ENCODE measurements at places on chromosomes 5 and 9.

DNA sequence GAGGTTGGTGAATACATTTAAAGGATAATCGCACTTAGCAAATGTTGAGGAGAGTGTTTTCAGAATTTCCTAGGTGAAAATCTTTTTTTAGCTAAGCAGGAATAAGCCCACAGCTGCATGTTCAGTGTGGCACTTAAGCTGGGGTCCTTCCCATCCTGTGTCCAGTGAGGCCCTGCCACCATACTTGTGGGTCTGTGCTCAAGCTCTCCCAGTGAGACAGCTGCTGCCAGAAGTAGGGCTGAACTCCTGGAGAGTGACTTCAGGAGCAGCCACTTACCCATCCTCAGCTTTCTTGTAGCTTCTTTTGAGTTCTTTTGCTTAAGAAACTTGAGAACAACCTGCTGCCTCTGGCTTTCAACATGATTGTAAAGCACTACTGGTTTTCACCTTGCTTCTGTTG lies 110.0 kb upstream of the DHFR start:
- DNase-seq = no peak

- DNase-seq = no peak
These were observed 171.7 kb downstream of the TTLL11 start for GRCh38 chr9:121921444-121921843.

GRCh38 chr5:107466233-107466769 lies 204.4 kb downstream of the EFNA5 start:
- no peak for DNase-seq

GRCh38 chr9:17588395-17588794 lies 9.5 kb downstream of the SH3GL2 start:
- DNase-seq = no peak

- DNase-seq = no peak
These were observed 15.2 kb downstream of the UBAC1 start for GRCh38 chr9:135945969-135946368.

- no peak for DNase-seq
These were observed 336.6 kb downstream of the CWC27 start for GRCh38 chr5:65105301-65105700.

DNA sequence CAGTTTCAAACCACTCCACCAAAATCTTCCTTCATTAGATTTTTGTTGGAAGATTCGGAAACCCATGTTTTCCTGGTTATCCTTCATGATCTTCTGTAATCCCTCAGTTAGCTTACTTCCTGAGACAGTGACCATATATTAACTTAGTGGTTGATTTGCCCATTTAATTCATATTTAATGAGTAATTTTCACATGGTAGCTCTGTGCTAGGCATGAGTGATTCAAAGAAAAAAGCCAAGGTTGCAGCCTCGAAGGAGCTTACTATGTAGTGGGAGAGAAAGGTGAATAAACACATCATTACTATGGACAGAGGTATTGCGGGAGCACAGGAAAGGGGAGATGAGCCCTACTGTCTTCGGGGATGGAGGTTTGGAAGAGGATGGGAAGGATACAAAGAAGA lies 158.5 kb downstream of the TLE1 start:
- no peak for DNase-seq

DNA sequence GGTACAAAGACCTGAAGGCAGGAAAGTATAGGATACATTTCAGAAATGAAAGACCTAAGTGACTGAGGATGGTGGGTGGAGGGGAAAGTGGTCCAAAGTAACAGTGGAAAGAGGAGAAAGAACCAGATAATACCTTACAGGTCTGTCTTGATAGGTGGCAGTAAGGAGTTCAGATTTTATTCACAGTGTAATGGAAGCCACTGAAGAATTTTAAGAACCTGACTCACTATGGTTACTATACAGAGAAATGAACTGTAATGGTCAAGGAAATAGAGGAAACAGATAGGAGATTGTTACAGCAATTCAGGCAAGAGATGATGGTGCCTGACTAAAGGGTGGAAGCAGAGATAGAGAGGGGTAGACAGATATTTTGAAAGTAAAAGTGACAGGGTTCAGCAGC lies 46.5 kb downstream of the EPB41L4A start:
- no peak for DNase-seq

GRCh38 chr9:72278959-72279358 lies 86.0 kb downstream of the ZFAND5 start:
- no peak for DNase-seq

DNA sequence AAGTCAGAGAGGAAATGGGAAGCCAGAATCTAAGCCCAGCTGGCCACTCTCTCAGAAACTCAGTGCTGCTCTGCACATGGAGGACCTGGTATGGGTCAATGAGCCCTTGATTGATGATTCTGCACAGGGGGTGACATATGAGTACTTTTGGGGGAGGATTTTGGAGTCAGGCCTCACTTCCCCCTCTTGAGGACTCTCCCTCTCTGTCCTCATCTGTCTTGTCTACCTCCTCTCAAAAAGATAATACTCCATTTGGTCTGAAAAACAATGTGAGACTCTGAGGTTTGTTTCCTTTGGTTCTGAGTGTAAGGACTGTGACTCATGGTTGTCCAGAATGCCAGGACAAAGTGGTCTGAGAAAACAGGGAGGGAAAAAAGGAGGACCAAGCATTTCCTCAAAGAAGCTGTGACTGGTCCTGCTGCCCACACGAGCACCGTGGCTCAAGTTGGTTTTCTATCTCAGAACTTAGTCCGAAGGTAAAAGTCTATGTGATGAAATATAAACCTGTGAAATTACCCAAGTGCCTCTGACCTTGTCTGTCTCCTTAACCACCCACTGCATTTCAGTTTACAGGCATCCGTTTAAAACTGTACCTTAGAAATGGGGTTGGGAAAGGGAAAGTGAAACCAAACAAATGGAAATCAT lies 11.1 kb downstream of the TTC39B start:
- peak; percentile 20 for DNase-seq

- no peak for DNase-seq
These were observed at the start of gene DOK3 for GRCh38 chr5:177509381-177509951. TSS of gene DOK3 (minus strand) at chr5:177509826. CDS start at chr5:177509540, 286 bp downstream.

- no peak for DNase-seq
These were observed 42.6 kb upstream of the SAP30L start for GRCh38 chr5:154403234-154403633.

DNA sequence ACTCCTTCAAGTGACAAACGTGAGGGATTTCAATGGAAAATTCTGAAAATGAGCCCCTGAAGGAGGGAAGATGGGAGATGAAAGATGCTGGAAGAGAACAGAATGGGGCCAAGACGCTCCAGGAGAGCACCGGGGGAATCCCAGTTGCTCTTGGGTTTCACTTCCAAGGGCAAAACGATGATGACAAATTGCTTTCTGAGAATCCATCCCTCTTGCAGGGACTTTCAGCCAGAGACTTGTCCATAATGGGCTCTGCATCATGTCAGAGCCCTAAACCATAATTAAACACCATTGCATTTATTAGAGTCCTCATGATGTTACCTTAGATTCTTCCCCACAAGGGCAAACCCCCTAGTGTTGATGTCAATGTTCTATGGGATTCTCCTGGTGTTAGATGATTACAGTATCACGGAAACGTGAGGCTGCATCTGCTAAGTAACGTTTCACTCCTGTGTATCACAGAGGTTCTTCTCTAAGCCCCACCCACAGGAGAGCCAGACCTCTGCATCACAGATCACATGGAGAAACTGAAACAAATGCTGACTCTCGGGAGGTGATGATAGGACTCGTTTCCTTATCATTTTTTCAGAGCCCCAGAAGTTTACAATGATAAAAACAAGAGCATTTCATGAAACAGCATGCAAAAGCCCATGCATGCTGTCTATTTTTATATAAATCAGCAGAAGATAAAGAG lies 114.4 kb downstream of the TENT4A start:
- no peak for DNase-seq

GRCh38 chr9:99172124-99173091 lies 49.3 kb downstream of the ALG2 start:
- DNase-seq = no peak

- no peak for DNase-seq
These were observed 8.0 kb downstream of the WHRN start for GRCh38 chr9:114497236-114497635.
